Activated CD8-positive, alpha-beta memory T cell treated with anti-CD3 and anti-CD28 coated beads, Interleukin-2, amount 10 ng/mL, durations not matched to agents 7 days and 5 days (primary cell): ENCODE measurements at places on chromosomes 2 and 18. TPM values are rescaled to one million over a fixed set of nuclear protein-coding genes. Genes with fewer than 3 reads are reported as not detected.

DNA sequence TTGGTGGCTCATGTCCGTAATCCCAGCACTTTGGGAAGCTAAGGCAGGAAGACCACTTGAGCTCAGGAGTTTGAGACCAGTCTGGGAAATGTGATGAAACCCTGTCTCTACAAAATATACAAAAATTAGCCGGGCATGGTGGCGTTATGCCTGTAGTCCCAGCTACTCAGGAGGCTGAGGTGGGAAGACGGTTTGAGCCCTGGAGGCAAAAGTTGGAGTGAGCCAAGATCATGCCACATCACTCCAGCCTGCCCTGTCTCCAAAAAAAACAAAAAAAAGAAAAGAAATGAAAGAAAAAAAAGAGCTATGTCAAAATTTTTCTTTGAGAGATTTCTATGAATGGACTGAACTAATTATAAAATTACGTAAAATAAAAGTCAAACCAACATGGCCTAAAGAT is 34.7 kb downstream of the ROCK2 start:
- DNase-seq, result no peak

DNA sequence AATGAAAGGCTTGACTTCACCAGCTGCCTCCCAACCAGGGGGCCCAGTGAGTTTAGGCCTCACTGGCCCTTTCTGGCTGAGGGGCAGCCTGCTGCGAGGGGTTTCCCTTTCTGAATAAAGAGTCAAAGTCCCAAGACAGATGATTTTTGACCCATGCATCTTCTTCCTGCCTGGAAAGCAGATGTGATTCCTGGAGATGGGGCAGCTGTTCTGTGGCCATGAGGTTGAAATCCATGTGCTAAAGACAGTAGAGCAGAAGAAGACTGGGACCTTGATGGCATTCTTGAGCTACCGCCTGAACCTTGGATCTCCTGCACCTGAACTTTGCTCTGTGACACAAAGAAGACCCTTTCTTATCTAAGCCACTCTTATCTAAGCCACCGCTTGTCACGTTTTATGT is 19.8 kb downstream of the HPCAL1 start:
- no peak for DNase-seq

C2orf92 gene
- total RNA-seq, result 8.4 TPM

DNA sequence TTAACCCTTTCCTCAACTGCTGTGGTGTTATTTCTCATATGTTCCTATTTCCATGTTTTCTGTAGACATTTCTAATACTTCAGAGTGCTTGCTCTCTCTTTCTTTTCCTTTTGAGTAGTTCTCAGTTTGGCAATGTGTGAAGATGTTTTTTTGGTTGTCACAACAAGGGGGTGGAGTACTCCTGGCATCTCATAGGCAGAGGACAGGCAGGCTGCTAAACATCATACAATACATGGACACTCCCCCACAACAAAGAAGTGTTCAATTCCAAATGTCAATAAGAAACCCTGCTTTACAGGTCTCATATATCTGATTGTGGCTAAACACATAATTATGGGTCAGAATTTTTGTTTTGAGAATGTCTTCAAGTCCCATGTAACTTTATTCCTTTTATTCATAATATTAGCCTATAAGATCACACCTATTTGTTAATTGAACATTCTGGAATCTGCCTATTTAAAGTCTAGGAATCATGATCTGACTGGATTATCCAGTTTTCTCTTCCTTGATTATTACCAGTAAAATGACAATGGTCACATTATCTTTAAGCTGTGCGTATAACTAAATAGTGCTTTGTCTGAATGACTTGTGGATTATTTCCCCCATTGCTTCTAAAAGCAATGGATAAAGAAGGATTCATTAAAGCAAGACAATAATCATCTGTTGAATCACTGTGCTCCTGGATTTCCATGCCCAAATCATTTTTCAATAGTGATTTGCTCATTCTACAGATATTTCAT is 46.8 kb upstream of the ITPRID2 start:
- DNase-seq, result no peak

DNA sequence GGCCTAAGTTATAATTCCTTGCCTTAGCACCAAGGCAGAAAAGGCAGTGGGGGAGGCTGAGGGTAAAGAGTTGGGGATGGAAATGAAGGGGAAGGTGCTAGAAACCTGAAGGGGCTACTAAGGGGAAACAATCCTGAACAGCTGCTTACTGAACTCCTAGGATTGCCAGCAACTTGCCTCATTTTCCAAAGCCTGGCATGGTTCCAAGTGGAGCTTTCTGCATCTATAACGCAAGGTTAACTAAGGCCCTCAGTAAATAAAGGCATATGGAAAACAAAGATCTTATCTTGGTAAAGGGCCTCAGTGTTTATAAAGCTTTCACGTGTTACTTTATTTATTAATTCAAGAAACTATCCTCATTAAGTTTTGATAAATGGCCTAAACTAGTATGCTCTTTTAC is 10.9 kb downstream of the MEP1B start:
- no peak for DNase-seq
